ENCODE measurements at places on chromosomes 4 and X.

DNA sequence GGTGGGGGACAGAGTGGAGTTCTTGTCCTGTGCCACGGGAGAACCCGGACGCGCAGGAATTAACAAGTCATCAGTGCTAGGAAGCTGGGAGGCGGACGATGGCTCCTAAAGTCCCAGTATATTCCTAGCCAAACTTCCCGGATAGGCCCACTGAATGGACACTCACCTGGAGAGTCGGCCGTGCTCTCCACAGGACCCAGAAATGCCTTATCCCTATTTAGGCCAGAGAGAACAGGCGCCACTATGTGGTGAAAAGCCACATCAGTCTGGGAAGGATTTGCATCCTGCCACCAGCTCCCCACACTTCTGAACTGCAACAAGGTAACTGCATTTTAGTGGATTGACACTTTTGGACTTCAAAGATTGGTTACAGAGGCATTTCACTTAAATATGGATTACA, 1.1 kb downstream of the CFAP299 start:
- DNase-seq = no peak

- DNase-seq = no peak
Measured at GRCh38 chr4:73055241-73055897, 14.1 kb downstream of the COX18 start.

DNA sequence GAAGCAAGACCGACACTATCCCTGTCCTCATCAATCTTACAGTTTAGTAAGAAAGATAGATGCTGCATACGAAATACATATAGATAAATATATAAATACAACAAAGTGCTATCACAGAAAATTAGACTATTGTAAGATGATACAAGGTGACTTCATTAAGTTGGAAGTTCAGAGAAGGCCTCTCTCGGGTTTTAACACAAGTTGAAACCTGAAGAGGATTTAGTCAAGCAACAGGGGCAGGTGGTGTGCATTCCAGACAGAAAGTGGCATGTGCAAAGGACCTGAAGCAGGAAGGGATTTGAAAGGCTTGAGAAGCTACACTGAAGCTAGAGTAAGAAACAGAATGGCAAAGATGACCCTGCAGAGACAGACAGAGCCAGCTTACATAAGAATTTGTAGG, 36.5 kb downstream of the USP46 start:
- no peak for DNase-seq

GRCh38 chrX:55260806-55261205, 3.9 kb downstream of the PAGE3 start:
- no peak for DNase-seq

- DNase-seq = no peak
Measured at GRCh38 chr4:94341481-94342370, 910 bp downstream of the HPGDS start.

DNA sequence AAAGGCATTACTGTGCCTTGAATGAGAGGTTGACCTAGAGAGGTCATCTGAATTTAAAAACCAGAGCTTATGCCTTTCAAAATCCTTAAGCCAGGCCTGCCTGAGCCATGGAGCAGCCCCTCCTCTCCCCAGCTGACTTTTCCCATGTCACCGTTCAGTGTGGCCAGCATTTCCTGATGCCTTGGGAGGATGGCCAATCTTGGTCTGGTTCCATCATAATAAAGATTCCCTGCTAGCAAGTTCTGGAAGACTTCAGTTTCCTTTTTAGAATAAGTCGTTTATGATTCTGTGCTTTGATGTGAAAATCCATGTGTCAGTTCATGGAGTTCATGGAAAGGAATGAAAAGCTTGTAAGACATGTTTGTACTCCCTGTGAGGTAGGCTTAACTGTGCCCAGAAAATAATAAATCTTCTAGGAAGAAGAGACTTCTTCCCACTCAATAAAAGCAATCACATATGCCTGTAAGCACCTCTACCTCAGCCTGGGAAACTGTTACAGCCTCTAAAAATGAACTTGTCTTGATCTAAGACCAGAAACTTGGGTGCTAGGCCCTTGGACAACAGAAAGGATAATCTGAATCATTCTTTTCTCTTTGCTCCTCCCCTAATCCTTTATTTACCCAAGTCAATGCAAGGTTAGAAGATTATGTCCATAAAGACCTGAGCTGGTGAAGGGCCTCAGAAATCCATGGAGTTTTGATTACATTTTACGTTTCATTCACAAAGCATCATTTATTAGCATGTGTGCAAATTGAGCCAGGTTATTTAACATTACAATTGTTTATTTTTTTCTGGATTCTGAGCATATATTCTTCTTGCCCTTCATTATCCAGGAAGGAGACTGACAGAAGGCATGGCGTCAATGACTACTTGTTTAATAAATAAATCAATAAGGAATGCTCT, 84.0 kb upstream of the TBC1D9 start:
- no peak for DNase-seq

DNA sequence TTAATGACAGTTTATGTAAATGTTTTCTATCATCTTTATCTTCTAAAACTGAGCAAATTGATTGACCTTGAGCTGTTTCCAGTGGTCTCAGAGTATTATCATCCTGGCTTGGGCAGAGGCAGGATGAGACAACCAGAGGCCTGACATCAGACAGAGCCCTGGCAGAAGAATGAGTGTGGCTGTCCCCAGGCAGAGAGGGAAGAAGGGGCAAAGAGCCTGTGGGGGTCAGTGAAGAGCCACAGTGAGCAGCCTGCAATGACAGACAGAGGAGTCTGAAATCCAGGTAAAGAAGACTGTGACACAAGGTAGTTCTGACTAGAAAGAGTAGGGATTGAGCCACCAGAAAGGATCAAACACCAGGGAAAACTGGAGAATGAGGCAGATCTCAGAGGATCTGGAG, 182.4 kb upstream of the ARSJ start:
- DNase-seq = no peak

- DNase-seq = no peak
Measured at GRCh38 chr4:24876431-24876830, 36.4 kb downstream of the CCDC149 start.

GRCh38 chr4:96429657-96430056, 589.8 kb downstream of the PDHA2 start:
- DNase-seq = no peak
